ENCODE measurements at places on chromosomes 16 and 17.

GRCh38 chr17:9022573-9023391 lies 1.5 kb downstream of the NTN1 start:
- DNase-seq, result no peak

DNA sequence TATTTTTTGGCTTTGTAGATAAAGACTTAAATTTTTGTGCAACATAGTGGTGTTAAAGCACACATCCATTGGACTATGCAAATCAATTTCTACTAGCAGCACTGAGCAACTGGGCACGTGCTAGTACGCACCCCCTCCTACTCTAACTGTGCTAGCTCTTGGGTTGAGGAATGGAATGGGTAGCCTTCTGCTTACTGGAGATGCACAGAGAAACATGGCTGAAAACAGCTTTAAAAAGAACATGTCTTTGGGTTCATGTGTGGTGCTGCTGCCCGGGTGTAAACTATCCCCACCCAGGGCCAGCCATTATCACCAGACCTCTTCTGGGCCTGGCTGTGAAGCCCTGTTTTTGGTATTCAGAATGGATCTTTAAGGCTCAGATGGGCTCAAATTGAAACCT lies 7.3 kb downstream of the ESRP2 start:
- no peak for DNase-seq

GRCh38 chr17:41602524-41602923 lies 10.0 kb downstream of the KRT16 start:
- no peak for DNase-seq

- DNase-seq, result peak; percentile 52
Measured at GRCh38 chr16:2475413-2476344, 752 bp downstream of the TBC1D24 start.

DNA sequence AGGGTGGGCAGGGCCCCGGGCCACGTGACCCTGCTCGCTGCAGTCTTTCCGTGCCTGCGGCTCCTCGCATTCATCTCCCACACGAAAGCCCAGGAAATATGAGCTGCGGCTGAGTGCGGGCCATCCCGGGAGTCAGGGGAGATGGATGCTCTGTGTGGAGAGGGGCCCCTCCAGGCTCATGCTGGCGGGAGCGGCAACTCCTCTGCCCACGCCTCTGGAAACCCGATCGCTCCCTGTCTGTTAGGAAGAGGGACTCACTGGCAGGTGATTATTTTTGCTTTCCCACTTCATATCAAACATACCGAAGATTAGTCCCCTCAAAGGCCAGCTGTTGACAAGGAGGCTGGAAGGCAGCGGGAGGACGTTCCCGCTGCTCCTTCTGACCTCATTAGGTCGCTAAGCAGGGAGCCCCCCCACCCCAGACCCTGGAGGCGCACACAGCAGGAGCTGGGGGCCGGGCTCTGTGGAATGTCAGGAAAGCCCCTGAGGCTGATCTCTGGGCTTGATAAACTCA lies 228.5 kb downstream of the FOXL1 start:
- DNase-seq, result no peak

DNA sequence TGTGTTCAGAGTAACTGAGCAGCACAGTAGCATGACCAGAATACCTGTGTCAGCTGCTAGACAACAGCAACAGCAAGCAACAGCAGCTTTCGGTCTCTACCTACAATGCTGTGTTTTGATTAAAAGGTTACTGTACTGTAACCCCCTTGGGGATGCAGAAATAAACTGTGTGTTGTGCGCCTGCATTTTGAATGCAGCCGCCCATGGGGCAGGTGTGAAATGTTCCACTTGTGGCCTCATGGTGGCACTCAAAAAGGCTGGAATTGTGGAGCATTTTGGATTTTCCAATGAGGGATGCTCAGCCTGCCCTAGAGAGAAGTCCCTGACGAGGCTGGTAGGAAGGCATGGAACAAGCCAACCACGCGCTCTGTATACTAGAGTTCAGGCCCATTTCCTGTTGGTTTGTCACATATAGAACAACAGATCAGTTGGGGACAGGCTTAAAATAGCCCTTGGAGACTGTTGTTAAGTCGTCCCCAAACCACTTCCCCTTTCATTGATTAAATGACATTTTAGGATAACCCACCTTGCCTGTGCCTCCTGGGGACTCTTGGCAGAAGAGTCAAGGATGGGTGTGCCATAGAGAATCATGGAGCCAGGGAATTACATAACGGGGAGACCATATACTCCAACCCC lies 27.1 kb downstream of the SCPEP1 start:
- DNase-seq, result no peak

DNA sequence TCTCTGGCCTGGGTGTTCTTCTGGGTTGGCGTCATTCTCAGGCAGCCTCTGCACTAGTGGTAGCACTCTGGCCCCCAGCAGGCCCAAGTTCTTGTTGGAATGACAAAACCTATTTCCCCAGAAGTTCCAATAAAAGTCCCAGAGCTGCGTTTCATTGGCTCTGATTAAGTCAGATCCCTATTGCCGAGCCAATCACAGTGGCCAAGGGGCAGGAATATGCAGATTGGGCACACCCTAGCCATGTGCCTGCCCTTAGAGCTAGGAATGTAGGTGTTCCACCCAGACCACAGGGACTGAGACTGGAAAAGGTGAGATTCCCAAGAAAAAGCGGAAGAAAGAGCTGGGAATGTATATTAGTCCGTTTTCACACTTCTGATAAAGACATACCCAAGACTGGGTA lies 44.9 kb upstream of the POLR3E start:
- DNase-seq, result no peak

DNA sequence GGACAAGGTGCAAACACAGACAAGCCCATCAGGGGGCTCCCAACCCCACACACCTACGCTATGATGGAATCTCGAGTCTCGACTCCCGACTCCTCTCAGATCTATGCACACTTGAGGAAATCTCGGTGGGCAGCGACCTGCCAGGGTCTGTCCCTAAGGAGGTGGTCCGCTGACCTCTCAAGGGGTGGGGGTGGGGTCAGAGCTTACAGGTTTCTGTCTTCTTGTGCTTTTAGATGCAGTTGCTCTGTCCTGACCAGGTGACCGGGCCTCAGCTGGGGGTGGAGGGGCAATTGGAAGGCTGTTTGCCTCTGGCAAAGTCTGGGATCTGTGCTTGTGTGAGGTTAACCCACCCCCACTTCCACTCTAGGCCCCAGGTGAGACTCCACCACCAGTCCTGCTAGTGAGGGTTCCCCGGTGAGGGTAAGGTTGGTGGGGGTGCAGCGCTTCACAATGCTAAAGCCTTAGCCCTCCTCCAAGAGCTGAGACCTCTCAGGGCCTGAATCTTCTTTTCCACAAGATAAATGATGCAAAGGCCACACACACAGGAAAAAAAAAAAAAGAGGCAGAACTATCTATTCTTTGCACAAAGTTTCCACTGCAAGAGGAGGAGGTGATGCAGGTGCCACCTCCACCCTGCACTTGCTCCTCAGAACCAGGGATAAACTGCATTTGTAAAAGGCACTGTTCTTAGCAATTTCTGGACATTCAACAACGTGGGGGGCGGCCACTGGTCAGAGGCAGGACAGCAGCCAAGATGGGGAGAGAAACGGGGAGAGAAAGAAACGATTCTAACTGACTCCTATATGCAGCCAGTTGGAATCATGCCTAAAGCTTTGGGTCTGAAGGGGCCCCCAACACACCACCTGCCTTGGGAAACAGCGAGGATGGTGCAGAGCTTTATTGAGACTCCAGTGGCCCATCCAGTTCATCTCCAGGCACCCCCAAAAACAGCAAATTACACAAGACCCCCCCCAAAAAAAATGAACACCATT lies 4.1 kb downstream of the CISD3 start:
- no peak for DNase-seq

DNA sequence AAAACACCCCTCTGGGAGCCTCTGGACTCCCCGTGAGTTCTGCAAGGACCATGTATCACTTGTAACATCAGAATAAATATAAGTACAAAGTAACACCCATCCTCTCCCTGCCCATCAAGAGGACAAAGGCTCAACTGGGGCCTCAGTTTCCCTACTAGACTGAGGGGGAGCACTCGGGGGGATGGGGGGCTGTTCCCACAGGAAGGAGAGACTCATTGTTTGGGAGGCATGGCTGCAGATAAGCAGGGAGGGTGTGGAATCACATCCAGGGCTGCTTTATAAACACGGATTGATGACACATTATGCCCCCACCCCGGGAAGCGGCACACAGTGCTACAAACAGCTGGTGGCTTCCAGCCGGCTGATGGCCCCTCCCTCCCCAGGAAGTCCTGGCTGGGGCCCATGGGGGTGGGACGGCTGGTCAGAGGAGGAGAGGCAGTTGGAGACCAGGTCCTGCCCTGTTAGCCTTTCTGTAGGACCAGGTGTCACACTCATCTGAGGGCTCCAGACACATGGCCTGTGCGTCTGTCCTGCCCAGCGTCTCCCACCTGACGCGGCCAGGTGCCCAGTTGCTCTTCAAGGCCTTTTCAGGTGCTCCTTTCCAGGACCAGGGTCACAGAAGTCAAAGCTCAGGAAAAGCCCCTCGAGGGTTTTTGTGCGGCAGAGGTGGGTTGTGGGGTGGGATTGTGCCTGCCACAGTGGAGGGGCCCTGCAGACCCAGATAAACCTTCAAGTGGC lies 1.3 kb upstream of the MPG start:
- DNase-seq, result peak; percentile 81

DNA sequence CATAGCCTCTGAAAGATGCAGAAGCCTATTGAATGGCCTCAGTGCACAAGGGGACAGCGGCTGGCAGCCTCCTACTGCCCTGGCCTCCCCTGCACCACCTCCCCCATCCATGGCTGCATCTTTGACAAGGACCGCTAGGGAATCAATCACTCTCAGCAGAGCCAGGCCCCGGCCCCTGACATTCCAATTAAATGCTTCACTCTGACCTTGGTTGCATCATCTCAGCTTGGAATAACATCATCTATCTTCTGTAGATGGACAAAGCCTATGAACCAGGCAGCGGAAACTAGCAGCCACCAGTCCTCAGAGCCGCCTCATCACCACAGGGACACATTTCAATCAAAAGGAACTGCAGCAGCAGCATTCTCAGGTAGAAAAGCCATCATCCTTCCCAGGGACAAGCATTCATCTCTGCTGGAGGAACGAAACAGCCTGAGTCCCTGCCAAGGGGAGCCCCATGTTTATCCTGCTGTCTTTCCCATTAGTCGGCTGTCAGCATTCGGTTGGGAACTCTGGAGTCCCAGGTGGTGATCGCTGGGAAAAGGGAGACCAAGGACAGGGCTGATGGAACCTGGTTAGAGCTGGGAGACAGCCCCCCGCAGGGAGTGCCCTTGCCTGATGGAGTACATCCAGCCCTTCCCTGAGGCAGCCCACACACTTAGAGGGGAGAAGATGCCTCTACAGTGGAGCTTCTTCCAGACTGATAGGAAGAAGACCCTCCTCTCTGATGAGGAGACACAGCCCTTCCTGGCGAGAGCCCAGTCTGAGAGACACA lies 11.5 kb upstream of the TMEM132E start:
- DNase-seq, result no peak

GRCh38 chr17:74842599-74843351 lies 16.9 kb downstream of the GRIN2C start:
- peak; percentile 76 for DNase-seq

DNA sequence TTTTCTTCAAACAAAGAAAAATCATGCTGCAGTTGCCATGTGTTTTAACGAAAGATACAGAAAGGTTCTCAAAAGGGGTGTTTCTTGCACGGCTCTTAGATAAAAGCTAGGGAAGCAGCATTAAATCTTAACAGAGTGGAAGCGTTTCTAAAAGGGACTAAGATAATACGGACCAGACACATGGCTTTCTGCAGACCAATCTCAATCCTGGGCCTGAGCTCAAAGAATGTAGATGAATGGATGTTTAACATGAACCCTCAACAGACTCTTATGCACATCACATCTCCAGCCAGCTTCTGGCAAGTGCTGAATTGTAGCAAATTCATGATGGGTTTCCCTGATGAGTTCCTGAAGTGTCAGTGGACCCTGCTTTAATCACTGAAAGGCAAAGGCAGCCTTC lies 80.2 kb upstream of the COX10 start:
- no peak for DNase-seq

All from adipocyte (in vitro differentiated cells).